ENCODE measurements at places on chromosomes 12 and 14.

GRCh38 chr14:76993752-76994151 is 34.8 kb downstream of the IRF2BPL start:
- no peaks in the 10 kb centered on the region for H3K27me3 ChIP-seq
- no peak for DNase-seq

DNA sequence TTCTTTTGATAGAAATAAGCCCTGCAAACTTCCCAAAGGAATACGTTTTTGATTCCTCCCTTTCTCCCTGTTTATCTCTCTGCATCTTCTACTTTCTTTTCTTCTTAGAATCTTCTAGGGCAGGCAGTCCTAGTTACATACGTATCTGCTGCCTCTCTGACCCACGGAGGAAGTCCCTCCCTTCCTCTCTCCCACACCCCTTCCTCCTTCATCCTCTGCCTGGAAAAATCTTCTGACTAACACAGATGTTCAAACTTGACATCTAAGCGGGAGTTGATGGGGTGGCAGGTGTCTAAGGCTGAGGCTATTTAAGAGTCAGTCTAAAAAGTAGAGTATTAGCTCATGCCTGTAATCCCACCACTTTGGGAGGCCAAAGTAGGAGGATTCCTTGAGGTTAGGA is 88.6 kb downstream of the MAP1LC3B2 start:
- no peak overlapping the region for H3K4me3 ChIP-seq
- no peaks in the 10 kb centered on the region for H3K4me1 ChIP-seq
- no peaks in the 10 kb centered on the region for H3K27me3 ChIP-seq
- H3K36me3 ChIP-seq, result no peaks in the 10 kb centered on the region
- no peak overlapping the region for H3K27ac ChIP-seq

DNA sequence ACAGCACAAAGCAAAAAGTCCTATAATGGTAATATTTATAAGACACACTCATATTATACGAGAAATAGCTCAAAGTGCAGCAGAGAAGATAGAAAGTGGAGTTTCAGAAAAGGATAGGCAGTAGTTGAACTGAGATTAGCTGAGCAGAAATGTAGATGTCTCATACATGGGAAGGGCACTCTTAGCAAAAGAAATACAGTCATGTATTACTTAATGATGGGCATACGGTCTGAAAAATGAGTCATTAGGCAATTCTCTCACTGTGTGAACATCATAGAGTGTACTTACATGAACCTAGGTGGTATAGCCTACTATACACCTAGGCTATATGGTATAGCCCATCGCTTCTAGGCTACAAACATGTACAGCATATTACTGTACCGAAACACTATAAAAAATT is 671.3 kb downstream of the RPS29 start:
- no peaks in the 10 kb centered on the region for H3K36me3 ChIP-seq
- no peak overlapping the region for H3K27ac ChIP-seq
- H3K27me3 ChIP-seq, result no peaks in the 10 kb centered on the region
- DNase-seq, result no peak

DNA sequence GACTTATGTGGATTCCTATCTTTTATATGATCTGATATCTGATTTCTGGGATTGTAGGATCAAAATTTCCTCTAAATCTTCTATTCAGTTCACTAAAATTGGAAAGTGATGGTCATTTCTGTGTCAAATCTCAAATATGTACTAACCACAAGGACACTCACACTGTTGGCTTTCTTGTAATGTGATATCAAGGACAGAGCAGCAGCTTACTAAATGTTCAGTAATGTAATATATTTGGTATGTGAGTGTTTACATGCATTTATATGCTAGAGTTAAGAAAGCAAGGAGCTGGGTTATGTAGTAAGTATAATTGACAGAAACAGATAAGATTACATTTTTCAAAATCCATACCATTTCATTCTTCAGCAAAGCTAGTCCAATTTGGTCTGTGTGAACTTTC is 16.5 kb downstream of the PUS7L start:
- H3K36me3 ChIP-seq, result peaks cover 4% of the 10 kb centered on the region
- no peaks in the 10 kb centered on the region for H3K27me3 ChIP-seq
- no peak overlapping the region for H3K4me3 ChIP-seq

- no peak overlapping the region for H3K27ac ChIP-seq
- no peaks in the 10 kb centered on the region for H3K27me3 ChIP-seq
- H3K4me1 ChIP-seq, result no peaks in the 10 kb centered on the region
- H3K4me3 ChIP-seq, result no peak overlapping the region
Measured at GRCh38 chr14:97959251-97959650, 1162.1 kb downstream of the VRK1 start.

DNA sequence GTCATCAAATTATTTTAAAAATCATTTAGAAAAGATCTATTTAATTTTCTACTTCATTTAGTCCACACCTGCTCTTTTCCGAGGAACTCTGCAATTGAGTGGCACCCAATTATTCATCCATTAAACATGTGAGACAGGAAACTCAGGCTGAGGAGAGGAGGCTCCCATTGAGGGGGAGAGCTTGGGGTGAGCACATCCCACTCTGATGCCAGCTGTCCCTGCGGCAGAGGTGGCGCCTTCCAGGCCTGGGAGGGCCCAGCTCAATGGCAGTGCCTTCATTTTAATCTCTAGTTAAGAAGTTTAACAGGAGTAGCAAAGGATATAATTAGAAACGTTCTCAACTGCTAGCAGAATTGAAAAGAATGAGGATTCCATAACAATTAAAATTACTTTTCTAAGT is 92.0 kb downstream of the ITPR2 start:
- no peaks in the 10 kb centered on the region for H3K4me1 ChIP-seq
- H3K4me3 ChIP-seq, result no peak overlapping the region
- no peaks in the 10 kb centered on the region for H3K27me3 ChIP-seq
- no peak for DNase-seq
- no peak overlapping the region for H3K27ac ChIP-seq
- no peaks in the 10 kb centered on the region for H3K36me3 ChIP-seq

DNA sequence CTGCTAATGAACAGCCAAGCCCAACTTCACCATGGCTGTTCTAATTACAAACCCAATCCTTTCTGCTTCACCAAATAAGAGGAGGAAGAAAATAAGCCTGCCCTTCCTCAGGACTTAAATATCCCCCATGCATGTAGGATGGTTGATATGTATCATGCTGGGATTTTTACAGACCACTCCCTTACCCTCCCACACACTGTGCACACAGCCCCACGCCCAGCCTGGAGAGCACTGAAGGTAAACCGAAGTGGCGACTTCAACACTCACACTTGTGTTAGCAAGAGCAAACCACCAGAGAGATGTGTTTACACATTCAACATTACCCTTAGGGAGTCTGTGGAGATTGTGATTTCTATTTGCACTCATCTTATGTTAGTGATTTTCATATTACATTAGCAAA is 241.2 kb downstream of the EGLN3 start:
- H3K36me3 ChIP-seq, result no peaks in the 10 kb centered on the region

DNA sequence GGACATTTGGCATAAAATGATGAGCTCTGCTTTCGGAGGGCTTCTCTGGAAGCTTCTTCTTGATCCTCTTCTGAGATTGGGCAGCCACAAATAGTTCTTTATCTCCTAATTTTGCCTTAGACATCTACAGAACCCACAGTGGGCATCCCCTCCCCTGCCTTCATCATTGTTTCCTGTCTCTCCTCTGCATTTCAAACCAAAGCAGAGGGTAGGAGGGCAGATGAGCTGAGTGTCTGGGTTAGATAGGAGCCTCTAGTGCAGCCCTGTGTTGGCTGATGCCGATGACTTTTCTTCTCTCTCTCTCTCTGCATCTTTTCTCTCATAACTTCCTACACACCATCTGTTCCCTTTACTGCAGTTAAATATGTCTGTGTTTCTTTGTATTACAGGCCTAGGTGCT is 8.5 kb upstream of the IL26 start:
- no peak overlapping the region for H3K27ac ChIP-seq
- no peak overlapping the region for H3K4me3 ChIP-seq
- DNase-seq, result no peak
- H3K27me3 ChIP-seq, result no peaks in the 10 kb centered on the region

DNA sequence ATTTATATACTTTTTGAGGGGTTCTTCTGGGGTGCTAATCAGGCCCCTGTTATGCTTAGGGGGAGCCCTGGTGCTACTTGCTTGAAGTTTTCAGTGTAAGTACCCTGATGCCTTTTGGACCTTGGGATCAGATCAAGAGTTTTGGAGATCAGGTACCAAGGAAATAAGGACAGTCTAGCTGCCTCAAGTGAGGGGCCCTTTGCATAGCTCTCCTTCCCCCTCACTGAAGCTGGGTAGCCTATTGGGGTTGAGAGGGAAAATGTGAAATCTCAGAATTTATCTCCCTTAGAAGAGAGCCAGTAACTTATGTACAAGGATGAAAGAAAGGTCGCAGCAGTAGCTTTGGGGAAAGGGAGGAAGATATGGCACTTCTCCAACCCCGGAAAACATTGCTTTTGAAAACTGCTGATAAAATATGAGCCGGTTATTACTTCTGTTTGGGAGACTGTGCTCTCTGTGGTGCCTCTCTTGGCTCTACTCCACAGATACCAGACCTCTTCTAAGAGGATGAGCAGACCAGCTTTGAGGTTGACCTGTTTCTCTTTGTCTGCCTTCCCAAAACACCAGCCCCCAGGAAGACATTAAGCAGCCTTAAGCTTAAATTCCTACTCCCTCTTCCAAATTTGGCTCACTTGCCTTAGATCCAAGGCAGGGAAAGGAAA is 8.8 kb upstream of the AMHR2 start:
- peaks cover 46% of the 10 kb centered on the region for H3K36me3 ChIP-seq
- H3K4me1 ChIP-seq, result no peaks in the 10 kb centered on the region
- H3K27me3 ChIP-seq, result no peaks in the 10 kb centered on the region
- no peak overlapping the region for H3K4me3 ChIP-seq
- DNase-seq, result no peak
- no peak overlapping the region for H3K27ac ChIP-seq

DNA sequence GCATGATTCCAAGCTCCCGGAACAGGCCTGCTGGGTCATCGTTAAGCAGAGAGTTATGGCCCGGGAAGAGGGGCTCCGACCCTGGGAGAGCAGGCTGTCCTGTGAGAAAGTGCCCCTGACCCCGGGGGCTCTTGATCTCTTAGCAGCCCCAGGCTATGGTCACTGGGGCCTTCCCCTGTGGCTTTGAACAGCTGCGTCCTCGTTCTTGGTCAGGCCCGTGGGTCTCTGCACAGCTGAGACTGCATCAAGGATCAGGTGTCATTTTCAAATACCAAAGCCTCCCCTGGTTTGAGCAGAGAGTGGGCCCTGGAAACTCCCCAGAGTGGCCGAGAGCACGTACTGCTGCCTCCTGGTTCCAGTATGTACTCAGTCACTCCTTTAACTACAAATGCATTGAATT is 114.8 kb downstream of the ESRRB start:
- no peaks in the 10 kb centered on the region for H3K36me3 ChIP-seq
- H3K4me1 ChIP-seq, result peaks cover 16% of the 10 kb centered on the region
- no peak for DNase-seq
- H3K4me3 ChIP-seq, result no peak overlapping the region
- peak overlapping the region; percentile 36 for H3K27ac ChIP-seq

- H3K27ac ChIP-seq, result no peak overlapping the region
- H3K4me1 ChIP-seq, result no peaks in the 10 kb centered on the region
- DNase-seq, result no peak
- no peaks in the 10 kb centered on the region for H3K36me3 ChIP-seq
- no peak overlapping the region for H3K4me3 ChIP-seq
Measured at GRCh38 chr12:55024575-55024974, 4.8 kb downstream of the NEUROD4 start.

- no peak for DNase-seq
- H3K27me3 ChIP-seq, result no peaks in the 10 kb centered on the region
- H3K4me3 ChIP-seq, result no peak overlapping the region
- H3K36me3 ChIP-seq, result peaks cover 74% of the 10 kb centered on the region
- H3K4me1 ChIP-seq, result no peaks in the 10 kb centered on the region
Measured at GRCh38 chr12:109069307-109070271, 17.2 kb downstream of the USP30 start.

- H3K4me1 ChIP-seq, result peaks cover 23% of the 10 kb centered on the region
- no peaks in the 10 kb centered on the region for H3K27me3 ChIP-seq
- no peak overlapping the region for H3K27ac ChIP-seq
- no peak overlapping the region for H3K4me3 ChIP-seq
- no peaks in the 10 kb centered on the region for H3K36me3 ChIP-seq
- DNase-seq, result no peak
Measured at GRCh38 chr12:53067993-53068770, 11.0 kb downstream of the SPRYD3 start.

GRCh38 chr14:82915381-82915780 is 1381.7 kb upstream of the SEL1L start:
- no peak overlapping the region for H3K4me3 ChIP-seq
- H3K27me3 ChIP-seq, result no peaks in the 10 kb centered on the region
- no peaks in the 10 kb centered on the region for H3K4me1 ChIP-seq
- DNase-seq, result no peak
- H3K36me3 ChIP-seq, result no peaks in the 10 kb centered on the region

GRCh38 chr12:19387161-19387560 is 52.1 kb upstream of the AEBP2 start:
- no peaks in the 10 kb centered on the region for H3K4me1 ChIP-seq
- H3K4me3 ChIP-seq, result no peak overlapping the region
- no peaks in the 10 kb centered on the region for H3K36me3 ChIP-seq
- H3K27me3 ChIP-seq, result no peaks in the 10 kb centered on the region
- H3K27ac ChIP-seq, result no peak overlapping the region

DNA sequence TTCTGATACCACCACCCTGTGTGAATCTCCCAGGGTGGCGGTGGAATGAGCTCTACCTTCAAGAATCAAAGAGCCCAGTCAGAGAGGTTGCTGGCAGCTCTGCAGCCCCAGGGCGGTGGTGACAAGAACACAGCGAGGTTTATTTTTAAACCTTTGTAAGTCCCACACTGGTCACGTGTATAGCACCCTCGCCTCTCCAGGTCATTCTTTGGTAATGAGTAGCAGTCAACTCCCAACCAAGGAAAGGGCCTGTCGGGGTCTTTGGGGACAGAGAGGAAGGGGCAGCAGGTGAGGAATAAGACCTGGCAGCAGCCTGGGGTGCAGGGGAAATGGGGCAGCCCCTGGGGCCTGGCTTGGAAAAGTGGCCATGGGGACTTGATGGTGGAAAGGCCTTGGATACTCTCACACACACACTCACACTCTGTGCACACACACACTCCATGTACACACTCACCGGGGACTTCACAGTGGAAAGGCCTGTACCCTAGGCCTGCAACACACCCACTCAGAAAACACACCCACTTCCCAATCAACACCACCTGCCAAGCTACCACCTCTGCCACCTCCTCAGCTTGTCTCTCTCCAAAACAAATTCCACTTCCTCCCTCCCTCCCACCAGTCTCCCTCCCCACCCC is 178.6 kb downstream of the DPF3 start:
- peak overlapping the region; percentile 90 for H3K27ac ChIP-seq
- H3K4me1 ChIP-seq, result peaks cover 41% of the 10 kb centered on the region
- no peak overlapping the region for H3K4me3 ChIP-seq
- DNase-seq, result peak; percentile 80
- no peaks in the 10 kb centered on the region for H3K36me3 ChIP-seq
- no peaks in the 10 kb centered on the region for H3K27me3 ChIP-seq

- no peaks in the 10 kb centered on the region for H3K4me1 ChIP-seq
- H3K36me3 ChIP-seq, result no peaks in the 10 kb centered on the region
- H3K27ac ChIP-seq, result no peak overlapping the region
Measured at GRCh38 chr12:131333621-131334440, 377.1 kb upstream of the SFSWAP start.

DNA sequence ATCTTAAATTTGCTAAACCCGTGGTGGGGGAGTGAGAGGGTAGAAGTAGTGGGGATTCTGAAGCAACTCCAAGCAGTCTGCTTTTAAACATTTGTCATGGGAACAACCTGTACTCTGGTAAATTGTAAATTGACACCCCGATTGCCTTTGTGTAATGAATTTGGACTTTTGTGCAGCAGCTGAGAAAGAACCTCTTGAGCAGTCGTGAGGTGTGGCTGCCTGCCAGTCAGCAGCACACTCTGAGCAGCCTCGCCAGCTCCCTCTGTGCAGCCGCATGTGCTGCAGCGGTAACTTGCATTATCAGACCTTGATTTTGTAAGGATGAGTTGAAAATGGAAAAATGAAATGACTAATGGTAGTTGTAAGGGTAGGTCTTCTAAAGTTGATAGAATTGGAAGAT is 74.3 kb downstream of the SUSD6 start:
- DNase-seq, result peak; percentile 87
- no peak overlapping the region for H3K27ac ChIP-seq
- H3K4me3 ChIP-seq, result no peak overlapping the region
- no peaks in the 10 kb centered on the region for H3K27me3 ChIP-seq
